Right cardiac atrium (tissue), 5 donors: ENCODE measurements at places on chromosomes 7 and 10. TPM values are rescaled to one million over a fixed set of nuclear protein-coding genes. Genes with fewer than 3 reads are reported as not detected.

CCL24 gene
- total RNA-seq: not detected

C7orf33 gene
- not detected for total RNA-seq

SPOCK2 gene
- 6.0 TPM for total RNA-seq

NACAD gene
- 4.5 TPM for total RNA-seq

SEMA3D gene
- total RNA-seq: 3.1 TPM

BRI3 gene
- 156 TPM for total RNA-seq
